ENCODE measurements at places on chromosomes 5 and 9. TPM values are rescaled to one million over a fixed set of nuclear protein-coding genes. Genes with fewer than 3 reads are reported as not detected.

DNA sequence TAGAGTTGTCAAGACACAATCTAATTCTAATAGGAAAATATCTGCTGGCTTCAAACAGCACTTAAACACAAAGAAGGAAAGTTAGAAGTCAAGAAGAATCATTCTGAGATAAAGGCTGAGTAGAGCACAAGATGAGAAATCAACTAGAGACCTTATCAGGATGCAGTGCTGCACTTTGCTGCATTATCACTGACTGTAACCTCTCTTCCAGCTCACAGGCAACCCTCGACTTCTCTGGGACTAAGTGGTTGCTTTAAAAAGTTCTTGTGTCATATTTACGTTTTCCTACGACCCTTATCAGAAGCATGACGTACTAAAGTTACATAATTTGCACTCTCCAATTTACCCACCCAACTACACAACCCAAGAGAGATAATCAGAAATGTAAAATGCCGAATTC is 176.1 kb downstream of the MLLT3 start:
- DNase-seq = no peak

- no peak for DNase-seq
These were observed 33.4 kb downstream of the TJP2 start for GRCh38 chr9:69207503-69207902.

DNA sequence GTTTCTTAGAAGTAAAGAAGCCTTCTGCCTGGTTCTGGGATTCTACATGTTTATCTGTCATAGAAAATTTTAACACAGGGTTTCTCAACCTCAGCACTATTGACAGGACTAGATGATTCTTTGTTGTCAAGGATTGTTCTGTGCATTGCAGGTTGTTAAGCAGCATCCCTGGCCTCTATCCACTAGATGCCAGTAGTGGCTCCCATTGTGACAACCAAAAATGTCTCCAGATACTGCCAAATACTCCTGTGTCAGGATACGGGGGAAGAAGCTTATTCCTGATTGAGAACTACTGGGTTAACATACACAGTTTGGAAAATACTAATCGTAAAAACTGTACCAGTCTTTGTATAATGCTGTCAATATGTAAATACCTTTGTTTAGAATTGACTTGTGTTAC is 167.1 kb downstream of the NIPBL start:
- no peak for DNase-seq

DNA sequence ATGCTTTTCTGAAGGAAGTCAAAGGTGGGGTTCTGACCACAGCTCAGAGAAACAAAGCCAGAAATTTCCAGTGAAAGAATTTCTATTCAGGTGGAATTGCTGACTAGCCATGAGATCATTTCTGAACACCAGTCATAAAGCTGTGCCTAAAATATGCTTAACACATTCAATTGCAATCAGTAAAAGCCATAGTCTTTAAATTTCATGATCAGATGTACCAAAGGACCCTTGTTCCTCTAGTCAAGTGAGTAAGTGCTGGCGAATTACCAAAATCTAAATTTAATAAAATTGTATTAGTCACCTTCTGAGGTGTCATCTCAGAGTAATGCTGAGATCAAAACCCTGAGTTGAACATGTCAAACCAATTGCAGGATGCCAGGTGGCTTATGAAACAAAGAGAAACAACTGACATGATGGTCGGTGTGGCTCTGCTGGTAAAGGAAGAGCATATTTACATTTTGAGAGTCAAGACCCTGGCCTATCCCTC is 334.2 kb upstream of the CCNH start:
- no peak for DNase-seq

DNA sequence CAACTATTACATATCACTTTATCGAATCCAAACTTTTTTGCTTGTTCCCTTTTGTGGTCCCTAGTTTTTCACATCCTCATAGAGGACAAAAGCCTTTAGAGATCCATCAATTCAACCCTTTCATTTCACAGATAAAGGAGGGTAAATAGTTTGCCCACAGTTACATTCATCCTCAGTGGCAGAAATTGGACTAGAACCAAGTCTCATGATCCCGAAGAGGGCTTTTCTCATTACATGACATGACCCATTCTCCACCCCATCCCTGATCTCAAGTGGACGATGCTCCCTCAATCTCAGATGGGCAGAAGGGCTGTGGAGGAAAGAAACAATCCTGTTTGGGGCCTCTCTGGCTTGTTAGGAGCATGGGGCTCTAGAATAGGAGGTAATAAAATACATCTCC is 23.1 kb downstream of the TICAM2 start:
- no peak for DNase-seq

Gene NR5A1
- total RNA-seq = not detected

DNA sequence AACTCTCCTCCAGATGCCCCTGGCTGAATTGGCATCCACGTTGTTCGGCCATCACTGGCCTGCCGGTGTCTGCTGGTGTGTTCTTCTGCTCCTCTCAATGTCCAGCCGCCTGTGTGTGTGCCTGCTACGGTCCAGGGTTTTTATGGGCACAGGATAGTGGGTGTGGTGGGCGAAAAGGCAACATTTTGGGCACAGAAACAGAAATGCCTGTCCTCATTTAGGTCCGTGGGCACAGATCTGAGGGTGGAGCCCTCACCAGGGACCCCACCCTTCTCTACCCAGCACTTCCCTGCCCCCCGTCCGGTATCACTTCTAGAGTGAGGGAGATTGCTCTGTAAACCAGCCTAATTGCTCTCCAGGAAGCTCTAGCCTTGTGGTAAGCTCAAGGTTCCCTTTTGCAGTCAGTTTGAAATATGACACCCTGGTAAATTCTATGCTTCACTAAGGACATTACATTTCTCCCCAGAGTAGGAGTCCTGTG is 410.1 kb downstream of the MAT2B start:
- DNase-seq = no peak

- no peak for DNase-seq
These were observed 140.0 kb downstream of the SAXO1 start for GRCh38 chr9:18893046-18893445.

GRCh38 chr5:166340039-166340438 is 1951.4 kb upstream of the WWC1 start:
- no peak for DNase-seq

Gene CDKN2A
- not detected for total RNA-seq

Gene CD74
- 11.3 TPM for total RNA-seq

DNA sequence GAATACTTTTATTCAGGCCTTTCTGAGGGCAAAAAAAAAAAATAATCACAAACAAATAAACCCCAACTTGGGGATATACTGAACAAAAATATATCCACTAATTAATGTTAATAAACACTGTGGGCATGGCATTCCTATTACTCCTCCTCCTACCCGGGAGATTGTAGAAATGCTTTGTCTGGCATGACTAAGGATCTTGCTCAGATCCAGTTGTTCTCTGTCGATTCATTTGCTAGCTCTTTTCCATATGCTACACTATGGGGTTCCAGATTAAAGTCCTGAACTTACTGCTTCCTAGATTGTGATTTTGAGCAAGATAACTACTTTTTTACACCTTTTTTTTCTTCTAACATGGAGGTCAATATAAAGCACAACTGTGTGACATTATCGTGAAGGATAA is 102.2 kb upstream of the PRR16 start:
- no peak for DNase-seq

DNA sequence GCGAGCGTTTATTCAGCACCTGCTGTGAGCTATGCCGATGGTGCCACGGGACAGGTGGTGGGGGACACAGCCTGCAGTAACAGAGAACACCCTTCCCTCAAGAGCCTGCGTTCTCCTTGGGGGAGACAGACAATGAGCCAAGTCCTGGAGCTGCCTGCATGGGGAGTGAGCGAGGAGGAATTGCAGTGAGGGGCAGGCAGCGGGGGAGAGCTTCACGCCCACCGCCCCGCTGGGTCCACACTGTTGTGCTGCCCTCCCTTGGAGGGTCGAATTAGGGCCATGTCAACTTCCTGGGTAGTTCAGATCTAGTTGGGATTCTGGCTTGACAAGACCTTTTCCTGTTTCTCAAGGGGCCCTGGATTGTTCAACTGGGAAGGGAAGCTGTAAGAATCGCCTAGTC is 55.5 kb upstream of the N4BP3 start:
- DNase-seq = no peak

GRCh38 chr9:126608551-126608950 is 5.2 kb upstream of the LMX1B start:
- DNase-seq = no peak

DNA sequence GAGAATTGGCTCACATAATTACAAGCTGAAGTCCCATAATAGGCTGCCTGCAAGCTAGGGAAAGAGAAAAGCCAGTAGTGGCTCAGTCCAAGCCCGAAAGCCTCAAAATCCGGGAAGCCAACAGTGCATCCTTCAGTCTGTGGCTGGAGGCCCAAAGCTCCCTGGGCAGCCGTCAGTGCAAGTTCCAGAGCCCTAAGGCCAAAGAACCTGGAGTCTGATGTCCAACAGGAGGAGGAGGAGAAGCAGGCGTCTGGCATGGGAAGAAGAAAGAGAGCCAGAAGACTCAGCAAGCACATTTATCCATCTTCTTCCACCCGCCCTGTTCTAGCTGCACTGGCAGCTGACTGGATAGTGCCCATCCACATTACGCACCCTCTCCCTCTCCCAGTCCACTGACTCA is 213.4 kb downstream of the GAS1 start:
- no peak for DNase-seq

- DNase-seq = no peak
These were observed 190.3 kb downstream of the TLE4 start for GRCh38 chr9:79762070-79762469.

- DNase-seq = no peak
These were observed 27.3 kb upstream of the DAP start for GRCh38 chr5:10788358-10788757.

GRCh38 chr9:14231196-14231990 is 82.5 kb downstream of the NFIB start:
- DNase-seq = no peak

DNA sequence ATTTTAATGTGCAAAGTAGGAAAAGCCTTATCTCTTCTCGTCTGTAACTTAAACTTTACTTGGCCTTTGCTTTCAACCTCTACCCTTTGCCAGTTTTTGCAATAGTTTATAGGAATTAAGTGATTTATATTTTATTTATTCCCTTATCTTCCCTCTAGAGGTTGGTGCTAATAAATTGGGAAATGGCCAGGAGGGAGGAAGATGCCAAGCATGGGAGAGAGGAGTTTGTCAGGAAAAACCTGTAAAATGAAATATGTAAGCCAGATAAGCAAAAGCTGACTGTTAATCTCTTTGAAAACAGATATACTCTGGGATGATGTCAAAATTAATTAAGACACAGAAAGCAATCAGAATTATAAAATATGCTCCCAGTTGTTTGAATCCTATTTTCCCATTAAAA is 484.5 kb downstream of the NR2F1-AS1 start:
- no peak for DNase-seq

DNA sequence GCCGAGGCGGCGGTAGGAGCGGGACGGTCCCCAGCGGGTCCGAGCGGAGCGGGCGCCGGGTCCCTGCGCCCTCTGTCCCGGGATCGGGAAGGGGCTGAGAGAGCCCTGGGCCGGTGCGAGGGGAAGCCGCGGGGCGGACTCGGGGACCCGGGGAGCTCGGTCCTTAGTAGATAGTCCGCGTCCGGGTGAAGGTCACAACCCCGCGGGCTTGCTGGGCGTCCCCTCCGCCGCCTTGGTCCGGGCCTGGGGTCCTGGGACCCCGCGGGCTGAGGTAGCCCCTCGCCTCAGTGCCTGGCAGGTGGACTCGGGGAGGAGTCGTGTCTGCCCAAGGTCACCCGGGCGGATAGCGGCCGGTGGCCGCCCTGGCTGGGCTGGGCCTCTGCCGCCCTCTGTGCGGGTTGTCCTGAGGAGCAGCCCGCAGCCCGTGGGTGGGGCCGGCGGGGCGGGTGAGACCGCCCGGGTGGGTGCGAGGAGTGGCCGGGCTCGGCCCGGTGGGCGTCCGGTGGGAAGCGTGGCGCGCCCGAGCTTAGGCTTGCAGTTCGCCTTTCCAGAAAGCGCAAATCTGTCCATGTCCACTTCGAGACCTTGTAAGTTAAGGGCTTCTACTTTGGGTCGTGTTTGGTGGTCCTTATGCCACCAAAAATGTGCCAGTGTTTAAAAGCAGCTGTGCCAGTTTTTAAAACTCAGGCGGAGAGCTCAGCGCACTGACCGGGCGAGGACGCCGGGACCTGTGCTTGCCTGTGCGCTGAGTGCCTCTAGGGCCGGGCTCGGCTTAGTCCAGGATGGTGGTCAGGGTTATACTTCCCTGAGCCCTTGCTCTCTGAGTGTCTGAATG is 554 bp downstream of the SDHA start:
- no peak for DNase-seq

Gene SEMA5A
- total RNA-seq = 27.5 TPM

DNA sequence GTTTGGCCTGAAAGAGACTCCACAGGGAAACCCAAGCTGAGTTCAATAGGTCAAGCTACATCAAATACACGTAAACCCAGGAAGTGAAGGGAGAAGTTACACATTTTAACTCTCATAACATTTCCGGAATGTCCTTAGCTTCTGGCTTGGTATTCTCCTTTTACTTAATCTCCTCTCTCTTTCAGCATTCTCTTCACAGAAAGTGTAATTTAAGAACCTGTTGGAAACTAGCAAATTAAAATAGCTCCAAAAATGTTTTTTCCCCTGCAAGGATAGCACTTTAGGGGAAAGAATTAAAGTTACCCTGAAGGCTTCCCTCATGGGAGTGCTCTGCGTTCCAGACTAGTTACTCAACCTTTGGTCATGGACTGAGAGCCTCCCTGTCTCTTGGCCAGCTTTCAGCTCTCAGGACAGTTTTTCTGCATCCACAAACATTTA is 292.7 kb upstream of the TARS1 start:
- DNase-seq = no peak

GRCh38 chr5:103901885-103902284 is 339.3 kb upstream of the NUDT12 start:
- no peak for DNase-seq

DNA sequence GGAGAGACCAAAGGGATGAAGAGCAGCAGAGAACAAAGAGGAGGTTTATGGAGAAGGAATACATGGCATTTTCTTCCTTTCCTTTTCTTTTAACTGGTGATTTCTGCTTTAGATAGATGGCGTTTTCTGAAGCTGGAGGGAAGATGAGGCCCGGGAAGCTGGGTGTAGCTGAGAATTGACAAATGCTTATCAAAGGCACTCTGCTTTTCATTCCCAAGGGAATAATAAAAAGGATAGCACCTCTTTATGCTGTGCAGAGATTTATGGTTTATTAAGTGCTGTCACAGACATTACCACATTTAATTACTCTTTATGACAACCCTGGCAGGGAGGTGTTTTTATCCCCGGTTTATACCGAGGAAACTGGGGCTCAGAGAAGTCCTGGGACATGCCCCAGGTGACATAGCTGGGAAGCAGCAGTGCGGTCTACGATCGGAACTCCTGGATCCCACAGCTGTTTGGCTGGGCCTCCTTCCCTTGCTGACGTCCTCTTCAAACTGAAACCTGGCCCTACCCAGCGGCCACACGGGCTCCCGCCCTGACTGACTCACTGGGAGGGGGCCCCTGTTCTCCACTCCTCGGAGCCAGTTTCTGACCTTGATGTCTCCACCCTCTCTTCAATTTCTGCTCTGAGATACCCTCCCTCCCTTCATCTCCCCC is 8.2 kb upstream of the EPB41L4B start:
- DNase-seq = no peak

Gene RAB3C
- total RNA-seq = 62.0 TPM

All from cerebellum (tissue), 4 donors.